ENCODE measurements at places on chromosomes 4 and X. TPM values are rescaled to one million over a fixed set of nuclear protein-coding genes. Genes with fewer than 3 reads are reported as not detected.

DNA sequence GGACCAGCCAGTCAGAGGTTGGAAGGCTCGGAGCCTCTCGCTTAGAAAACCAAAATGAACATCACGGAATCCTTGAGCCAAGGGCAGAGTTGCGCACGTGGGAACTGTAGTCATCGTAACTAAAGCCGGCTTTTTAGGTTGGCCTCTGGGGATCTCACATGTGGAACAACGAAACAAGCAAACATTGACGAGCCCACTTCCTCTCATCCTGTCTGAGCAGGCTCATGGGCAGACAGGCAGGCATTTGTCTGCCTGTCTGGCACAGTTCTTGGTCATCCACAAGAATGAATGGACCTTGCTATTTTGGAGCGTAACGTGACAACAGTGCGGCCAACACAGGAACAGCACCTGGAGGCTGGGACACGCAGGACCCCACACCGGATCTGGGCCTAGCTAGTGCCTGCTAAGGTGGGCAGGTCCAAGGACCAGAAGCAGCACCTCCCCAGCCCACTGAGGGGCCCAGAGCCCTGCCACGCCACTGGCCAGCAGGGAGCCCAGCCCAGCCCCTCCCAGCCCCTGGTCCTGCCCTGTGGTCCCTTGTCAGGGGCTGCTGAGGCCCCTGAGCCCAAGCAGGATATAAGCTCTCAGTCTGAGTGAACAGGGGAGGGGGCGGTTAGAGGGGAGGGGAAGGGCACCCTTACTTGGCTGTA lies 9.2 kb upstream of the TREX2 start:
- DNase-seq = no peak

- DNase-seq = no peak
Observed at GRCh38 chr4:155077452-155078229, 130.8 kb upstream of the NPY2R start.

- no peak for DNase-seq
Observed at GRCh38 chrX:26606971-26607370, 391.0 kb downstream of the MAGEB5 start.

DNA sequence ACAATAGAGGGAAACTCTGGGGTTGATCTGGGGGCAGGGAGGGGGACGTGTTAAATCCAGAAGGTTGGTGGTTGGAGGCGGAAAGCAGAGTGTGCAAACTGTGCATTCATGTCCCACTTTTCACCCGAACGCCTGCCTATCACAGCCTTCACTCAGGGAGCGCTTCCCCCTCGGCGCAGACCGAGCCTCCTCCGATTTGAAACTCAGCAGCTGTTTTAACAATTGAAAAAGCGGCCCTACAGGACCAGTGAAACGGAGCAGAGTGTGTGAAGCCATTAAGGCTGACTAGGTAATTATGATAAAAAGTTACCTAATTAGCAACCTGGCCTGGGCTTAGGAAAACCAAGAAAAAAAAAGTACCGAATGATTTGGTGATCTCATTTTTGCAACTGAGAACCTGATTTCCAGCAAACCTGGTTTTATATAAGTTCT lies 685 bp upstream of the NDNF start:
- no peak for DNase-seq

Gene ARSJ
- total RNA-seq = 50.0 TPM

Gene QRFPR
- total RNA-seq = not detected

- DNase-seq = no peak
Observed at GRCh38 chr4:8665406-8666360, 73.1 kb downstream of the CPZ start.

Data from endothelial cell of umbilical vein (primary cell).